ENCODE measurements at places on chromosomes 13 and 19.

- no peak for DNase-seq
Observed at GRCh38 chr13:110436276-110436675, 125.2 kb downstream of the RAB20 start.

DNA sequence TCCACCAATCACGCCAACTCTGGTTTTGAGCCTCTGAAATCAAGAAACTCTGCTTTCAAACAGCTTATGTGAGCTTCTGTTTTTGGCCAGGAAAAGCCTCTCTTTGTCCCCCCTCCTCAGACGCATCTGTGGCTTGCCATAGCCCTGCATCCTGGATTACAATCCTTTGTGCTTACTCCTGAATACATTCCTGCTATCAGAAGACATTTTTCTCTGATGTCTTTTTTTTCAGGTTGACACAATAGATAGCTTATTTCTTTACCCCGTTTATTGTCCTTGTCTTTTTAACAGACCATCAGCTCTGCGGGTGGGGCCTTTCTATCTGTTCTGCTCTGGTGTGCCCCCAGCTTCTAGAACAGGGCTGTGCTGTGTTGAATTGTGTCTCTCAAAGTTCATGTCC lies 11.0 kb downstream of the PNMA8B start:
- DNase-seq, result no peak

GRCh38 chr13:43528992-43529391 lies 257.8 kb downstream of the ENOX1 start:
- no peak for DNase-seq

- no peak for DNase-seq
Observed at GRCh38 chr13:90568165-90568564, 779.3 kb upstream of the MIR17HG start.

GRCh38 chr19:38057959-38058690 lies 151.1 kb downstream of the SIPA1L3 start:
- DNase-seq, result no peak

DNA sequence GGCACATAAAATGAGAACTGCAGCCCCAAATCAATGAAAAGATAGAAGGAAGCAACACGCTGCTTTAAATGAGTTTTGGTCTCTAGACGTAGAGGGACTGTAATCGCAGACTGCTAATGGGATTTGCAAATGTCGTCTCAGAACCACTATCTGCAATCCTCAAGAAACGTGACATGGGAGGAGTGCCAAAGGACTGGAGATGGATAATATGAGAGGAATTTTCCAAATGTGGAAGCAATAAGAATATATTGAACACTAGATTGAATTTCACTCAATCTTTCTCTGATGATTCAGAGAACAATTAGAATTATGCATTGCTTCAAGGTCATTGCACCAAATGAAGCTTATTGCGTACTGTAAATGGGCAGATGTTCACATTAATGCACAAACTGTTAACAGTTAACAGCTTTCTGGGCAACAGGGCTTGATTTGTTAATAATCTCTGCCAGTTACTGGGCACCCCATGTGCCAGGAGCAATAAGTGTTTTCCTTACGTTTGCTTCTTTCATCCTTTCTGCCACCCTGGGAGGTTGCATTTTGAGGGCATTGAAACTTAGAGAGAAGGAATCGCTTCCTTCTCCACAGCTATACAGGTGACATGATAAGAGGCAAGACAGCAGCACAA lies 62.8 kb upstream of the WASF3 start:
- DNase-seq, result no peak

DNA sequence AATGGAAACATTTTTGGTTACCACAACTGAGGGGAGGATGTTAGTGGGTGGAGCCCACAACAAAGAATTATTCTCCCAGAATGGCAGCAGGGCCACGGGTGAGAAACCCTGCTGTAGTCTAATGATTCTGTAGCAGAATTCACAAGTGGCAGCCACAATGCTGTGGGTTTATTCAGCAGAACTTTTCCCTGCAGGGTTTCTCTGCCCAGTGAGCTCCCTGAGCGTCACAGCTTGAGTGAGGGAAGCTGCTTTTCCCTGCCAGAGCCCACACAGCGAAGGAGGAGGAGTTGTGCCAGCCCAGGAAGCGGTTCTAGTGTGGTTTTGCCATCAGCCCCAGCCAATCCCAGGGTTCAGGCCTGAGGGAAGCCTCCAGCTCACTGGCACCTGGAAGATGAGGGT lies 4.4 kb downstream of the ATP12A start:
- DNase-seq, result no peak

- DNase-seq, result peak; percentile 63
Observed at GRCh38 chr13:49110122-49110912, 109.8 kb upstream of the MLNR start.

DNA sequence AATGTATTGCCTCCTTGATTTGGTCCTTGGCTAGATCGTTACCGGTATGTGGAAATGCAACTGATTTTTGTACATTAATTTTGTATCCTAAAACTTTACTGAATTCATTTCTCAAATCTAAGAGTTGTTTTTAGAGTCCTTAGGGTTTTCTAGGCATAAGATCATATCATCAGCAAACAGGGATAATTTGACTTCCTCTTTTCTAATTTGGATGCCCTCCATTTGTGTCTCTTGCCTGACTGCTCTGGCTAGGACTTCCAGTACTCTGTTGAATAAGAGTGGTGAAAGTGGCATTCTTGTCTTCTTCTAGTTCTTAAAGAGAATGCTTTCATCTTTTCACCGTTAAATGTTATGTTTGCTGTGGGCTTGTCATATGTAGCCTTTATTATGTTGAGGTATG lies 12.0 kb upstream of the CYP2A13 start:
- no peak for DNase-seq

DNA sequence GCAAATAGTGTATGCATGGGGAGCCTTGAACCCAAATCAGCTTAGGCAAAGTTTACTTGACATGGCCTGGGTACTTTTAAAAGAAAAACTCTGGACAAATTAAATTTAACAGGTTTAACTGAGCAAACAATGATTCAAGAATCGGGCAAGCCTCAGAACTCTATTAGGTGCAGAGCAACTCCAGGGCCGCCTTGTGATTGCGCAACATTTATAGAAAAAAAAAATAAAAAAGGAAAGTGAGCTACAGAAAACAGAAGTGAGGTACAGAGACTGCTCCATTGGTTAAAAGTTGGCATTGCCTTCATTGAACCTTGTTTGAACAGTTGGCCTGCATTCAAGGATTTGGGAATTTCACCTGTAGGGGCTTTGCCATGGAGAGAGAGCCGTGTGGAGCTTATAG lies 421.0 kb upstream of the TSHZ3 start:
- DNase-seq, result no peak

DNA sequence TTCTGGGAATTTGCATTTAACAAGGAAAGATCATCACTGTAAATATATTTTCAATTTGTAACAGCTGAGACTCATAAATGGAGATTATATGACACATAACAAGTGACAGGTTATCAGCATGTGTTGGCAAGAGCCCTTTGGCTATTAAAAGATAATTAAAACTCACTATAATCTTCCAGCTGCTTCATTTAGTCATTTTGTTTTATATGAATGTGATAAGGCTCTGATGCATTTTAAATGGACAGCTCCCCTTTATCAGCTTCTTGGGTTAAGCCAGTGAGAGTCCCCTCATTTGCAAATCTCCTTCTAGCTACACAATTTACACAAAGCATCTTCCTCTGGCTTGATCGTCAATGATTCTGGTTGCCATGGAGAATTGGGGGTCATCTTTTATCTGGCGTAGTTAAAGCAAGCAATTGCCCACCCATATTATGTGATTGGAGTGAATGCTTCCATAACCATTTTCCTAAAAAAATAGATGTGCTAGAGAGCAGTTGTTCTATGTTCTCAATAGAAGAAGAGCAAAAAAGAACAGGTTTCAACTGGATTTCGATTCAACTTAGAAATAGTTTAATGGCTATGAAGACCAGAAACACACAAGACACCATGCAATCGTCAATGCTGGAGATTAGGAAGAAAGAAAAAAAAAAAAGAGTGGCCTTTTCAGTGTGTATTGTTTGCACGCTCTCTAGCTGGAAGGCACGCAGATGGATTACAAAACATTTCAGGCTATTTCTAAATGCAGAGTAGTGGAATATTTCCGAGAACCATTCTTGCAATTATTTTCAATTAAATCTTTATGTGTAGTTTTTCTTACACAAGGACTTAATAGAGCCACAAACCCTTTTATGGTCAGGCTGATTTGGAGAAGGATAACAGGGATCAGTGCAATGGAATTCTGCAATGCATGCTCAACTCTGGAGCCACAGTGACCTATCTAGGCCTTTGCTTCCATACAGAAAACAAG lies 27.4 kb downstream of the STARD13 start:
- no peak for DNase-seq

- no peak for DNase-seq
Observed at GRCh38 chr19:40322271-40322610, 26.0 kb downstream of the C19orf47 start.

DNA sequence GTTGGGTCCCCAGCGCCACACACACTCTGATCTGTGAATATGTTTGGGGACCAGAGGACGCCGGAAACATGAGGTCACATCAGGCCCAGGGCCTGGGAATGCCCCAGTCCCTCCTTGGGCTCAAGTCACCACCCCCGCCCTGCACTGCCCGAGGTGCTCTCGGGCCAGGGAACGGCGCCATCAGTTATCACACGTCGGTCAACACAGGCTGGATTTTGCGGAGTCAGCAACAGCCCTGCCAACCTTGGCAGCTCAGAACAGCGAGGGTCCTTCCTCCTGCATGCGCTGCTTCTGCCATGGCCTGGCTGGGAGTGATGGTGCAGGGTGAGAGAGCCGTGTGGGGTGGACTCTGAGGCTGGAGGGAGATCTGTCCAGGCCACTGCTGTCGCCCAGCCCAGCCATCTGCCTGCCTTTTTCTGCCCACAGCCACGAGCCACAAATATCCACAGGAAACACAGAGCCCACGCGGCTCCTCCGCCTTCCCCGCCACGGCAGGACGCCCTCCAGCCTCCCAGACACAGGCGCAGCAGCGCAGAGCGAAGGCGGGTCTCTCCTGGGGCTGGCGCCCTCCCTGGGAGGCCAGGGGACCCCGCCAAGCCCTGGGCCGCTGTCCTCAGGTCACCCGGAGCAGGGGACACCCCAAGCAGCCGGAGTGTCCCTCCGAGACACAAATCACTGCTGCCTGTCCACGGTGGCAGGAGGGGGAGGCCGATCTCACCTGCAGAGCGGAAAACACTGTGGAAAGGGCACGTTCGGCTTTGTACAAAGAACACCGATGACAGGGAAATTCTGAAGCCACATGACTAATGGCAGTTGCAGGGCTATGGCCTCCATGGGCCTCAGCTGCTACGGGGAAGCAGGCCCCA lies 31.6 kb upstream of the CACTIN start:
- no peak for DNase-seq

GRCh38 chr19:11208561-11209471 lies 11.5 kb upstream of the KANK2 start:
- DNase-seq, result no peak

DNA sequence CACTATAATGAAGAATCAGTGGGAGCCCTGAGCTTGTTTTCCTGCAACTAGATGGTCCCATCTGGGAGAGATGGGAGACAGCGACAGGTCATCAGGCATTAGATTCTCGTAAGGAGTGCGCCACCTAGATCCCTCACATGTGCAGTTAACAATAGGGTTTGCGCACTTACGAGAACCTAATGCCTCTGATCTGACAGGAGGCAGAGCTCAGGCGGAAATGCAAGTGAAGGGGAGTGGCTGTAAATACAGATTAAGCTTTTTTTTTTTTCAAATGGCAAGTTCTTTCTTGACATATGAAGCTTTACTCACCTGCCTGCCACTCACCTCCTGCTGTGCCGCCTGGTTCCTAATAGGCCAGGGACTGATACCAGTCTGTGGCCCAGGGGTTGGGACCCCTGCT lies 14.4 kb downstream of the CDC16 start:
- DNase-seq, result no peak

DNA sequence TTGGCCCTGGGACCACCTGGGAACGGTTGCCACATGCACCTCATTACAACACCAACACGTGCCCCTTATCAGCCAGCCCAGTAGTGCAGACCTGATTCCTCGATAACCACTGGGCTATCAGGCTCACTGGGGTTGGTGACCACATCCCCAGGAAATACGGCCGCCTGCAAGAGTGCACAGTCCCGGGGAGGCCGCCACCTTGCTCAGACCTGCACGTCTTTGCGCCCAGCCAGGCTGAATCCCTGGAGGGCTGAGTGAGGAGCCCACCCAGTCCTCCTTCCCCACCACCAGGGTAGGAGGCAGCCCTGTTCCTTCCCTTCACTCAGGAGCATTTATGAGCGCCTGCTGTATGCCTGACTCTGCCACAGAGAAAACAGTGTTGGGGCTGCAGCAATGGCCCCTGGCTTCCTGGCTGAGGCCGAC lies 67.8 kb downstream of the CEBPG start:
- no peak for DNase-seq

DNA sequence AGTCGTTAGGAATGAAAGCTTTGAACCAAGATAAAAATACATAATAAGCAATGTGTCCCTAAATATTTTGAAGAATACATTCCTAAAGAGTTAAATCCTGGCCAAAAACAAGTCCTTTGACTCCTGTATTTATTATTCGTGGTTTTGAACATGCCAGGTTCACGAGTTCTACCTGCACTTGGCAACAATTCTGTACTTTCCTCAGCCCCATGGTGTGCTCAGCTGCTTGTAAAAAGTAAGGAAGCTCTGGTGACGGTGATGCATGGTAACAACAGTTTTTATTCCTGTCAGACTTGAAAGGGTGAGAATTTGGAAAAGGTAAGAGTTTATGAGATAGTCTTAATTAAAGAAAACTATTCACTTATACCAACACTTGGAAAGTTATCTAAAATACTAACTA lies 95.0 kb upstream of the KLF12 start:
- DNase-seq, result no peak

- DNase-seq, result no peak
Observed at GRCh38 chr13:26996965-26997752, 174.5 kb downstream of the USP12 start.

DNA sequence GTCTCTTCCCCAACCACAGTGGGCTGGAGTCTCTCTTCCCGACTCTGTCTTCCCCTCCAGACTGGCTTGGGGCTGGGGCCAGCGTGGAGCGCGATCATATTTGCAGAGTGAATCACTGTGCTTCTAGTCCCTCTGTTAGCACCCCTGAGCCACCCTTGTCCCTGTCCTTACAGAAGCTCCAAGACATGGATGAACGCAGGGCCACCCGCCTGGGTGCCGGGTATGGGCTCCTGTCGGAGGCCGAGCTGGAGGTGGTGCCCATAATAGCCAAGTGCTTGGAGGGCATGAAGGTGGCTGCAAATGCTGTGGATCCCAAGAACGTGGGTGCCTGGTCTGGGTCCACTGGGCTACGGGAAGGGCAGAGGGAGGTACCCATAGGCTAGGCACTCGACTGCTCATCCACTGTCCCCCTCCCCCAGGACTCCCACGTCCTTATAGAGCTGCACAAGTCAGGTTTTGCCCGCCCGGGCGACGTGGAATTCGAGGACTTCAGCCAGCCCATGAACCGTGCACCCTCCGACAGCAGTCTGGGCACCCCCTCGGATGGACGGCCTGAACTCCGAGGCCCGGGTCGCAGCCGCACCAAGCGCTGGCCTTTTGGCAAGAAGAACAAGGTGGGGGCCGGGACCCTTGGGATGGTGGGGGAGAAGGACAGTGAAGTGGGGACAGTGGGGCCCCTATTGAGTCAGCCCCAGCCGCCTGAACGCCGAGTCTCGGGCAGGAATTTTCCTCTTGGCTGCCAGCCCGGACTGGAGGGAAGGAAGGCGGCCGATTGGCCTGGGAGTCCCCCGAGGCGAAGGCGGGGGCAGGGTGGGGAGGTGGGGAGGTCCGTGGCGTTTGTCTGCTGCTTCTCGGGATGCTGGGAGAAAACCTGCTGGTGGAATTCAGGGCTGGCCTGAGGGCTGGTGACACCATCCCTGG lies 5.2 kb downstream of the TRIP10 start:
- no peak for DNase-seq
